Fibroblast of skin of right biceps (primary cell): ENCODE measurements at places on chromosomes 5 and 9.
A peak's percentile ranks its signal among the peaks of the same experiment; 100 is the strongest.

DNA sequence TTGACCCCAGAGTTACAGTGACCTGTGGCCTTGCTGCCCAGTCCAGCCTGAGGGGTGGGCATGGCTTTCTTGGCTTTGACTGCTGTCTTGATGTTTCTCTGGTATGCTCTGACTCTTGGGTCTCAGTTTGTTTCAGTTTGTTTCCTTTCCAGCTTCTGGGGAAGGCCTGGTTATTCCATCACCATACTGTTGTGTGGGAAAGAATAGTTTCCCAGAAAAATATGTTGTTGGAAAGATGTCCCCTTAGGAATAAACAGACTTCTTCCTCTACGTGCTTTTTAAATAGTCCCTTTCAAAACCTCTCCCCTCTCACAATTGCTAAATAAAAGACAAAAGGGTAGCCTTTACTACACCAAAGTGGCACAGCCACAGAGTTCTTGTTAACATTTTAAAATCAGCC is 49.5 kb downstream of the EGFLAM start:
- DNase-seq: no peak

GRCh38 chr9:75869236-75869635 is 21.2 kb upstream of the PCSK5 start:
- no peak for DNase-seq

- no peak for DNase-seq
Observed at GRCh38 chr9:104856413-104856941, 71.5 kb downstream of the ABCA1 start.

DNA sequence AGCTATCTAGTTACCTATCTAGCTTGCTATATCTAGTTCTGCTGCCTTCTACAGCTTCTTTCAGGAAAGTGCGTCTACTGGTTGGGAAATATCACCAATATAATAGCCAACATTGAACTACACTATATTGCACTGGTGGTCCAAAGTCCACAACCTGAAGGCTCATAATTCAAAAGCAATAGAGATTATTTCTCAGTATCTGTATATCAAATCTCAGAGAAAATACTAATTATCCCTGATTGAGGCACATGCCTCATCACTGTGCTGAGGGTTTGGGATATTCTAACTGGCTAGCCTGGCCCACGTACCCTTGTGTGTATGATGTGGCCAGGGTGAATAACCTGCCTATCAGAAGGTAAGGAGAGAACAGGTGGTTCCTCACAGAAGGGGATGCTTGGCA is 53.8 kb downstream of the SH3RF2 start:
- DNase-seq: no peak

GRCh38 chr5:14343376-14343775 is 200.2 kb downstream of the TRIO start:
- no peak for DNase-seq

GRCh38 chr9:111945216-111945615 is 48.6 kb downstream of the UGCG start:
- peak; percentile 79 for DNase-seq

DNA sequence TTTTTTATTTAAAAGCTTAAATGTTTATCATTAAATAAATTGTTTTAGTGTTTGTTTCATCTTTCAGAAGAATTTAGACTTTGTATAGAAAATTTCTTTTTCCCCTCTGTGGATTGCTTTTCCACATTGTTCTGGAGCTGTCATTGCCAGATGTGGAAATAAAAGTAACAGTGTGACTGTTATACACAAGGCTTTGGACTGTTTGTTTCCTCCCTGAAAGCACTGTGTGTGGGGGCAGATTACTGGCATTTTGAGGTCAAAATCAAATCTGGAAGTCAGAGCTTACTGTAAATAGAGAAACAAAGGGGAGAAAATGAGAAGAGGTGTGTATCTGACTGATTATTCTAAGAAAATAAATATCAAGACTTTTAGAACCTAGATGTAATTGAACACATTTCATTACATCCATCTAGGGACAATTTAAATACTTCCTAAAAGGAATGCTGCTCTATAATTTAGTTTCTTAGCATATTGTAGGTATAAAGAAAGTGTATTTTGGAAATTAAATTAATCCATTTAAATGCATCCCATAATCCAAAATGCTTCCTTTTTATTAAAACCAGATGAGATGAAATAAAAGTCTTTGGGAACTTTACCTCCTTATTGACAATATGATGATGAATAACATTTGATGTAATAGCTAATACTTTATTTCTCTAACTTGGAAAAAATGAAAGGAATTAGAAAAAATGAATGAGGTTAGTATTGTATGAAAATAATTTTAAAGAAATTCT is 51.9 kb downstream of the ERCC6L2 start:
- DNase-seq: no peak

DNA sequence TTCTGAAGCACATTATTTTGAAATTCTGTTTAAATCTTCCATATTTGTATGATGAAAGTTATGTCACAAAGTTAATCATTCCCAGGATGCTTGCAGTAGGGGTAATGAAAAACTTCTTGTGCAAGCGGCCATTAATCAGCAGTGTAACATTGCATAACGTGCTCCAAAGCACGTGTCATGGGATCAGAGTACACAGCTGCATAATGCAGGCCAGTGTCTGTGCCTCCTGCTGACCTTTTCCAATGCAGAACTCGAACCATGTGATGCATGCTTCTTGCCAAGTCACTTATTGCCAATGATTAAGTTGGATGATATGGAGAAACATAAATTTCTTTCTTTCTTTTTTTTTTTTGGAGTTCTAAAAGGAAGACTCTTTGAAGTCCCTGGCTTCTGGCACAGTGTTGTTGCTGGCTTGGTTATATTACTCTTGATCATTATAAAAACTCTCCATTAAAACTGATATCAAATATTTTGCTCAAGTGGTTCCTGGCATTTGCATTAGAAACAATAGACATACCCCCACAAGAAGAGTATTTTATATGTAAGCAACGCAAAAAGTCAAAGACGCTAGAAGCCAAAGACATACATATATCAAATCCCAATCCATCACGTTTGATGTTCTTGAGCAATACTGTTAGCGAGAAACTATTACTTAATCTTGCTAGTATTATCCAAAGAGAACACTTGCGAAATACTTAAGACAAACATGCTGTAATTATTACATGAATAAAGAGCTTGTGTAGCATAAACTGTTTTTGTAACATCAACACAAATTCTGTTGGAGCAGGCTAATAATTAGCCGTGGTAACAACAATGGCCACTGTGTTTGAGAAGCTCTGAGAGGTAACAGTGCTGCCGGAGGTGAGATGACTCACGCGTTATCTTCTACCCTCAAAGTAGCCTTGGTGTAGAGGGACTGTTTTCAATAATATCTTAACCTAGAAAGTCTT is 164.2 kb downstream of the AUH start:
- DNase-seq: peak; percentile 97

- peak; percentile 56 for DNase-seq
Observed at GRCh38 chr5:36870399-36871040, 6.0 kb upstream of the NIPBL start.

DNA sequence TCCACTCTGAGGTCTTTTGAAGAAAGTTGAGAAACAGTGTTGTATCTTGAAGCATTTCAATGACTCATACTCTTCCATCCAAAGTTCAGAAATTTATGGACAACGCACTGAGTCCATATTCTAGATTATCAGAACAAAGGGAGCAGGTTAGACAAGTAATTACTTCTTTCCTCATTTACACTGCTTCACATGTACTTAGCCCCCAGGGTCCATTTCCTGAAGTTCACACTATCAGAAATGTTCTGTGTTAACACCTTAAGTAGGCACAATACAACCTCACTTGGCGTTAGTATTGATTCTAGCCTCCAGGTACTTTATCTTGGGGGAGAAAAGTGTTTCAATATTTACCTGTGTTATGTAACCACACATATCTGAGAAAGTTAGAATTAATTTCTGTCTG is 487.9 kb upstream of the DMAC1 start:
- DNase-seq: no peak

GRCh38 chr9:98568909-98569469 is 139.7 kb downstream of the GABBR2 start:
- no peak for DNase-seq

- DNase-seq: peak; percentile 88
Observed at GRCh38 chr9:83281306-83282255, 218.6 kb upstream of the RASEF start.

GRCh38 chr5:179668391-179668790 is 12.4 kb downstream of the CBY3 start:
- DNase-seq: peak; percentile 42

GRCh38 chr5:3195994-3196393 is 399.6 kb upstream of the IRX1 start:
- DNase-seq: no peak

DNA sequence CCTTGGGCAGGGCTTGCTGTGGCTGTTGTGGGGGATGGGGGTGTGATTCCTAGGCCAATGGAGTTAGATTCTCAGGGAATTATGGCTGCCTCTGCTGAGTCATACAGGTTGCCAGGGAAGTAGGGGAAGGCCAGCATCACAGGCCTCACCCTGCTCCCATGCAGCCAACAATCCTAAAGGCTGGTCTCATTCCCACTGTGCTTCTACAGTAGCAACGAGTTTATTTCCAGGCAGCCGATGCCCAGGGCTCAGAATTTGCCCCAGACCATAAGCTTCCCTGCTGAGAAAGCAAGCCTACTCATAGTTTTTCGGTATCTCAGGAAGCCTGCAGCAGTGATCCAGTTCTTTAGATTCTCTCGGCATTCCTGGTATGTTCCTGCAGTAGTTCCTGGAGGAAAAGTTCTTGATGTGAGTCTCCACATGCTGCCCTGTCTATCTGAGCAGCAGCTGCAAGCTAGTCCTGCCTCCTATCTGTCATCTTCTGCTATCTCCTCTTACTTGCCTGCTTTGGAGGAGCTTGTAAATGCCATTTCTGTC is 59.3 kb upstream of the SELENOP start:
- DNase-seq: no peak

DNA sequence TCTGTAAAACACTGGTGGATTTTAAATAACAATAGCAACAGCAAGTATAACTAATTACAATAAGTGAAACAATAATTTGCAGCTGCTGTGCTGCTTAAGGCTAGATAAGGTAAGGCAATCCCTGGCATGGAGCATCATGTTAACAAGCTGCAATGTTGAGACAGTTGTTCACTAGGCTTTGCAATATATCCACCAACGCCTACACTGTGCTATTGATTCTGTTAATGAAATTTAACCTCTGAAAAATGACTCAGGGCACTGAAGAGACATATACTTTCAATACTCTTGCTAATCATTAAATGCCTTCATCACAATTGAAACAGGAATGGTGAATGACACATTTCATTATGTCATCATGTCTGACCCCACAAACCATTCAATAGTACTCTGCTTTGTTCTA is 255.0 kb downstream of the EFNA5 start:
- no peak for DNase-seq

GRCh38 chr9:132644251-132644650 is 25.5 kb downstream of the DDX31 start:
- no peak for DNase-seq

GRCh38 chr5:148146487-148146886 is 21.9 kb upstream of the SPINK14 start:
- no peak for DNase-seq

- no peak for DNase-seq
Observed at GRCh38 chr9:93261735-93262523, 78.0 kb downstream of the WNK2 start.

DNA sequence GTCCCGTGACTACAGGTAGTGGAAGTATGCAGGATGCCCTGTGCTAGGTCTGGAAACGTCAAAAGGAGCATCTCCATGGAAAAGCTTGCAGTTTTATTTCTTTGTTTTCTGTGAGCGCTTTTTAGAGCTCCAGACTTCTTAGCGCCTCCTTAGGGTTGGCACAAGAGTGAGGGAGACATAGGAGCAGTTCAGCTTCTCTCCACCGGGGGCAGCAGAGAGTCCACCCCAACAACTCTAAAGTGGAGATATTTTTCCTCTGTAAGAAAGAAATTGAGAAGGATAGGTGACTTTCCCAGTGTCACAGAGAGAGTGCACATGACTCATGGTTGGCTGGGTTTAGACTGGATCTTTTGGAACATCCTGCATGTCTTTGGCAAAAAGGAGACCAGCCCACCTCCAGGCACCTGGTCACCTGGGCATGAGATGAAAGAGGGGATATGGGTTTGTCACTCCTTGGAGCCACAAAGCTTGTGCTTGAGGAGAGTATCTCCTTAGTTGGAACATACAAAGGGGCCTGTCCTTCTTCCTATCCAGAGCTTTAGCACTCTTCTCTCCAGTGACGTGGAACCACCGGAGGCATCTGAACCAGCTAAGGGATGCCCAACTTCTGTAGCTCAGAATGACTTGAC is 637.7 kb downstream of the SEMA5A start:
- DNase-seq: peak; percentile 51

DNA sequence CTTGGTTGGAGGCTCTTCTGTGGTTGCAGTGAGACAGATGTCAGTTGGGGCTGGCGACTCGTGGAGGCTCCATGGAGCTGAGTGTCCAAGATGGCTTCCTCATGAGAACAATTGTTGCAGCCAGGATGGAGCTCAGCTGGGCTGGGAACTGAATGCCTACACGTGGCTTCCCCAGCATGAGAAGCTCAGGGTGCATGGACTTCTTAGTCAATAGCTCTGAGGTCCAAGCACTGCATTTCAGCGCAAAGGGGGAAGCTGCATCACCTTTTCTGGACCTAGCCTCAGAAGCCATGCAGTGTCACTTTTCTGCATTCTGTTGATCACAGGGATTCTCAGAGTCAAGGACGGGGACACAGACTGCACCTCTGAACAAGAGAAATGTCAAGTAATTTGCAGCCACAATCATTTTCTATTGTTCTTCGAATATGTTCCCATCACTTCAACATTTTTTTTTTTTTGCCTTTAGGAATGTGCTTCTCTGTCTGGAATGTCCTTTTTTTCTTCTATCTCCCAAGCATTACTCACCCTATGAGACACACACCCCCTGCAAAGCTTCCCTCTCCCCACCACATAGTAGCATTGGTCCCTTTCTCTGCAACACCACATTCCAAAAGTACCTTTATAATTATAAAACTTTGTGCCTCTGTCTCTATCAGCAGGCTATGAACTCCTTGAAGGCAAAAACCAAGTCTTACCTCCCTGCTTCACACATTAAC is 57.5 kb upstream of the STK32A start:
- peak; percentile 90 for DNase-seq

- DNase-seq: peak; percentile 87
Observed at GRCh38 chr9:93091453-93092081, 4.5 kb upstream of the CARD19 start.

DNA sequence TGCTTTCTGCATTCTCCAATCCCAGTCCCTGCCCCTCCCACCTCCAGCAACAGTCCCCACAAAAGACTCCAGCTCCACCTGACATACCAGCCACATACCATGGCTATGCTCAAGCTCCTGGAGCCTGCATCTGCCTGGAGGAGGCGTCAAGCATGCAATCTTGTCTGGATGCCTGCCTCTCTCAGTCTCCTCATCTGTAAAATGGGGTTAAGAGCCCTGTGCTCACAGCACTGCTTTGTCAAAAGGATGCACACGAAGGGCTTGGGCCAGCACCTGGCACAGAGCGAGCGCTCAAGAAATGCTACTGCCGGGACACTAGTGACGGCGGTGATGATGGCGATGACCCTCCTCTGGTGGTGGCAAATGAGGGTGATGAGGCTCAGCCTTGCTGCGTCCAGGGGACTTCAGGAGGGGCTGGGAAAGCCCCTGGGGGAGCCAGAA is 202.9 kb upstream of the IER5L start:
- no peak for DNase-seq

GRCh38 chr5:93582677-93583438 is at the start of gene NR2F1:
Gene NR2F1, plus strand, starts transcription at chr5:93583222. Its CDS starts 1,802 bp downstream, at chr5:93585024.
- peak; percentile 71 for DNase-seq

- no peak for DNase-seq
Observed at GRCh38 chr9:128340691-128341434, 536 bp downstream of the SLC27A4 start.
